ENCODE measurements at places on chromosomes 2 and 18.

- DNase-seq = no peak
These were observed 438.7 kb upstream of the FSIP2 start for GRCh38 chr2:185299867-185300266.

GRCh38 chr2:206740800-206741199, 22.6 kb upstream of the DYTN start:
- DNase-seq = no peak

GRCh38 chr2:107932979-107933378, 53.3 kb upstream of the SLC5A7 start:
- no peak for DNase-seq

DNA sequence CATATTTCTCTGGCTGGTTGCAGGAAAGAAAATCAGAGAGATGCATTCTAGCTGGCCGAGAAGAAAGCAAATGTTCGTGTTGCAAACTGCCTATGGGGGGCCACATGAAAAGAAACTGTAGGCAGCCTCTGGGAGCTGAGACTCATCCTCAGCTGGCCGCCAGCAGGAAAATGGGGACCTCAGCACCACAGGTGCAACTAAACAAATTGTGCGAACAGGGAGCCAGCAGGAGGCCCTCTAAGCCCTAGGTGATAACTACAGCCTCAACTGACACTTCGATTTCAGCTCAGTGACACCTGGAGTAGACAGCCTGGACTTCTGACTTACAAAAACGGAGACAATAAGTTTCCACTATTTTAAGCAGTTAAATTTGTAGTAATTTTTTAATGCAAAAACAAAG, 107.3 kb downstream of the DTNB start:
- no peak for DNase-seq

DNA sequence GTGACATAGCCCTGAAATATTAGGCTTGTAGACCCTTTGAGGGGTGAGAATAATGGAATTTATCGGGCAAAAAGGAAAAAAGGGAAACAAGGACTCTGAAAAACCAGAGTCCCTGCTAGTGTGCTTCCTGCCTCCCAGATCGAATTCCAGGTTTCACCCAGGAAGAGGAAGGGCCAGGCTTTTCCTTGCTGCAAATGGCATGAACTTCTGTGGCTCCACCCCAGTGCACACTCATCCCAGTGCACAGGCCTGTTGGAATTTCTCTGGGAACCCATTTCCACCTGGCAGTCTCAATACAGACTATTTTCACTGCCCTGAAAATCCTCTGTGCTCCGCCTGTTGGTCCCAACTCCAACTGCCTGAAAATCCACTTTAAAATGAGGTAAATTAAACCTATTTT, 29.9 kb downstream of the C18orf54 start:
- no peak for DNase-seq

DNA sequence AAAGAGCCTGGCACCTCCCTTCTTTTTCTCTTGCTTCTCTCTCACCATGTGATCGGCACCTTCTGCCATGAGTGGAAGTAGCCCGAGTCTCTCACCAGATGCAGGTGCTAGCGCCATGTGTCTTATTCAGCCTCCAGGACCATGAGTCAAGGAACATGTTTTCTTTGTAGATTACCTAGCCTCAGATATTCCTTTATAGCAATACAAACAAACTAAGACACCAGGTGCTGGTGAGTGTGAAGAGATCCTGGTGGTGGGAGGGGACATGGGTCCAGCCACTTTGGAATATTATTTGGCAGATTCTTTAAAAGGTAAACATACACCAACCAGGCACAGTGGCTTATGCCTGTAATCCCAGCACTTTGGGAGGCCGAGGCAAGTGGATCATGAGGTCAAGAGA, 5.9 kb upstream of the USP40 start:
- DNase-seq = no peak
